AG08396 (cell line): ENCODE measurements at places on chromosomes 2 and 18.

DNA sequence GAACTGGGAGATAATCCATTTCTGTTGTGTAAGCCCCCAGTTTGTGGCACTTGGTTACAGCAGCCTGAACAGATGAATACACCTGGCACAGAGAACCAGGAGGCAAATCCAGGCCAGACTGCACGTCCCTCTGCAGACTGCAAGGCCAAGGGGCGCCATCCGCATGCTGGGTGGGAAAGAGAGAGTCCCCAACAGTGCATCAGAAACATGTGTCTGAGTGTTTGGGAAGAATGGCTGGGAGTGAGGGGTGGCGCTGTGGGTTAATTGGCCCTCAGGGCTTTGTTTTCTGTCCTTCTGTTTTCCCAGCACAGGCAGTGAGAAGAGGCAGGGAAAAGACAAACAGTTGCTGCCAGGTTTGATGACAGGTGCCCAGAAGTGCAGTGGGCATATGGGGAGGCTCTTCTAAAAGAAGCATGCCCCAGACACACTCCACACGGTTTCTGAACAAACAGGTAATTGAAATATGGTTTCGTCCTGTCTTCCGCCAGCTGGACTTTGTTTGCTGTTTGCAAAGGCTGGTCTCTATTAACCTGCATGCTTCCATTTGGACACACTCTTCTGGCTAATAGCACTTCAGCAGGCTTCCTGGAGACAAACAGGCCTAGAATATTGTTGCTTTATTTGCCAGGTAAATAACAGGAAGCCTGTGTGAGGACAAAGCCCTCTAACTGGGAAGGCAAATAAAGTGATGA lies 43.4 kb upstream of the SEC11C start:
- no peak for DNase-seq

DNA sequence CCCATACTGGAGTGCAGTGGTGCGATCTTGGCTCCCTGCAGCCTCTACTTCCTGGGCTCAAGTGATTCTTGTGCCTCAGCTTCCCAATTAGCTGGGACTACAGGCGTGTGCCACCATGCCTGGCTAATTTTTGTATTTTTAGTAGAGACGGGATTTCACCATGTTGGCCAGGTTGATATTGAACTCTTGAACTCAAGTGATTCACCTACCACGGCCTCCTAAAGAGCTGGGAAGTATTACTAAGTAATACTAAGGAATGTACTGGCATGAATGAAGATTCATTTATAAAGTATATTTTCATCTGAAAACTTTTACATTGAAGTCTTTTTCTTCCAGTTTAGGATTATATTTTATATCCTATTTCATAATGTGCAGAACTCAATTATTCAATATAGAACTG lies 38.1 kb downstream of the NUP35 start:
- no peak for DNase-seq

- DNase-seq: no peak
Measured at GRCh38 chr2:179440642-179441251, 176.1 kb upstream of the SESTD1 start.

GRCh38 chr18:14089781-14090180 lies 42.5 kb downstream of the ZNF519 start:
- no peak for DNase-seq

DNA sequence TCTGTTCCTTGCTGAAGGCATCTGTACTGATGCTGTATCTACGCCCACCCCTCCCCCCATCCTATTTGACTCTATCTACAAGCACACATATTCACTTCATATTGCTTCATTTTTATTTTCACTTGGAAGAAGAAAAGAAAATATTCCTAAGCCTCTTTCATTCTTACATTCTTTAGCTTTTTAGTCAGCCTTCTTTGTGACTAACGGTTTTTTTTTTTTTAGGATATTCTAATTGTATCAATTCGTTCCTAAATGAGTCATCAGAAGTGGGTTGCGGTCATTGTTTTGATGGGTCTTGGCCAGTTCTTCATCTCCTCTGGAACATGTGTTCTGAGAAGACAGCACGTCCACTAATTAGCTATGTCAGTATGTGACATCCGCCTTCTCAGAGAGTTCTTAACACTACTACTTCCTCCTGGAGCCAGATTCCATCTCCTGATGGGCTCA lies 88.7 kb downstream of the MYO1B start:
- DNase-seq: peak; percentile 59

GRCh38 chr2:16511041-16511440 lies 154.6 kb downstream of the CYRIA start:
- DNase-seq: no peak

DNA sequence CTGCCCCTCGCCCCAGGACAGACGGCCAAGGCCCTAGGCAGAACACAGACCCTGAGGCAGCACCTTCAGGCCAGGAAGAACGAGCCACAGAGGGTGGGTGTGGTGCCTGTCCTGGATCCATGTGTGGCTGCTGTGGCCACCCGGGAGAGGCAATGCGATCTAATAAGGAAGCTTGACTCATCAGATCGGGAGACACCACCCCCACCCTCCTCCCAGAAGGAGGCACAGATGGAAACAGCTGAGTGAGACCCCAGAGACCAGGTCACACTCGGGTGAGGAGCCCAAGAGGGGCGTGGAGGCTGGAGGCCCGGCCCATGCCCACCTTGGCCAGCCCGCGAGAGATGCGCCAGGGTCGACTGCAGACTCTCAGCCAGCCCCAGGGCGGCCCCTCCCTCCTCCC lies 20.3 kb downstream of the KCNG2 start:
- DNase-seq: peak; percentile 46

DNA sequence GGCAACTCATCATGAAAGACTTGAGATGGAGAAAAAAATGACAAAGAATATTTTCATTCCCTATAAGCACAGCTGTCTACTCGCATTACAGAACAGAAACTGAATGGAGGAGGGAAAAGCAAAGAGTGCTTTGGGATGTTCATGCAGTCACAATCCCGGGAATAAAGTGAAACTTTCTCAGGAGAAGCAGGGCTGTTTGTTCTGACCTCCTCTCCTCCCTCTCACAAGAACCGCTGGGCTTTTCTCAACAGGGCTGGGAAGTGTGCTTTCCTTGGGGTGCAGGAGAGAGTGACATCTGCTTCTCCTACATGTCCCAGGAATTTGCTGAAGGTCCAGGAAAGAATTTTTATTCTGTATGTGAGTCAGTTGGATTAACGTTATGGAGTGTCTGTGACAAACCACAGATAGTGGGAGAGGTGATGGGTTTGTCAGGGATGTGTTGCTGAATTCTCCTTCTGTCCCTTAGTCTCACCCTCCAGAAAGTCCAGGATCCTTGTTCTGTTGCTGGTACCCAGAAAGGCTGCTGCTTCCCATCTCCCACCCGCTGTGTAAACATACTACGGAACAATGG lies 125.6 kb downstream of the HRH4 start:
- no peak for DNase-seq

DNA sequence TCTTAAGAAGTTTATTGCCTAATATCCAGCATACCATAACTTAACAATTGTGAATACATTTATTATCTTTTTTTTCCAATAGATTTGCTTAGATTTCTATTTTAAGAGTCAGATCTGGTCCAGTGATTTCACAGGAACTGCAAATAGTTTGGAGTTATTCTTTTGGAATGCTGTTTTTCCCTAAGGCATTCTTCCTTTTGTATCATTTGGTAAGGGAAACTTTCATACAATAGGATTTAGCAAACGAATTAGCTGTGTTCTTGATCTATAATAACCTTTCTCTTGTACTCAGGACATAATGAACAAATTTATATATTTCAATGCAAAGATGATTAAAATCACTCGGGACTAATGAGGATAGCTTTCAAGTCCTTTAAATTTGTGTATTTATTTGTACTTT lies 201.6 kb downstream of the ERBB4 start:
- DNase-seq: no peak
